ENCODE measurements at places on chromosomes 16 and 17.

- DNase-seq: peak; percentile 21
These were observed at the start of gene MOSMO for GRCh38 chr16:22007509-22008214. MOSMO (plus strand) TSS chr16:22008111; CDS start chr16:22008302, 191 bp downstream.

DNA sequence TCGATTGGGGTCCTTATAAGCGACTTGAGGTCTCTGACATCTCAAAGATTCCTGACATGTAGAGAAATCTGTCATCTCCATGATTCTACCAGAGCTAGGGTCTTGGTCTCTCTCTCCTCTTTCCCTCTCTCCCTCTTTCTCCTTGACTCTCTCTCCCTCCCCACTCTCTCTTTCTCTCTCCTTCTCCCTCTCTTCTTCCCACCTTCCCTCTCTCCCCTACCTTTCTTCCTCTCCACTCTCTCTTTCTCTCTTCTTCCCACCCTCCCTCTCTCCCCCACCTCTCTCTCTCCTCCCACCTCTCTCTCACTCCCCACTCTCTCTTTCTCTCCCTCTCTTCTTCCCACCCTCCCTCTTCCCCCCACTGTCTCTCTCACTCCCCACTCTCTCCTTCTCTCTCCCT, 32.6 kb downstream of the B4GALNT2 start:
- no peak for DNase-seq

- no peak for DNase-seq
These were observed 37.7 kb upstream of the DYNLRB2 start for GRCh38 chr16:80503107-80503506.

- DNase-seq: no peak
These were observed 188.1 kb upstream of the ZNF469 start for GRCh38 chr16:88194397-88195268.

DNA sequence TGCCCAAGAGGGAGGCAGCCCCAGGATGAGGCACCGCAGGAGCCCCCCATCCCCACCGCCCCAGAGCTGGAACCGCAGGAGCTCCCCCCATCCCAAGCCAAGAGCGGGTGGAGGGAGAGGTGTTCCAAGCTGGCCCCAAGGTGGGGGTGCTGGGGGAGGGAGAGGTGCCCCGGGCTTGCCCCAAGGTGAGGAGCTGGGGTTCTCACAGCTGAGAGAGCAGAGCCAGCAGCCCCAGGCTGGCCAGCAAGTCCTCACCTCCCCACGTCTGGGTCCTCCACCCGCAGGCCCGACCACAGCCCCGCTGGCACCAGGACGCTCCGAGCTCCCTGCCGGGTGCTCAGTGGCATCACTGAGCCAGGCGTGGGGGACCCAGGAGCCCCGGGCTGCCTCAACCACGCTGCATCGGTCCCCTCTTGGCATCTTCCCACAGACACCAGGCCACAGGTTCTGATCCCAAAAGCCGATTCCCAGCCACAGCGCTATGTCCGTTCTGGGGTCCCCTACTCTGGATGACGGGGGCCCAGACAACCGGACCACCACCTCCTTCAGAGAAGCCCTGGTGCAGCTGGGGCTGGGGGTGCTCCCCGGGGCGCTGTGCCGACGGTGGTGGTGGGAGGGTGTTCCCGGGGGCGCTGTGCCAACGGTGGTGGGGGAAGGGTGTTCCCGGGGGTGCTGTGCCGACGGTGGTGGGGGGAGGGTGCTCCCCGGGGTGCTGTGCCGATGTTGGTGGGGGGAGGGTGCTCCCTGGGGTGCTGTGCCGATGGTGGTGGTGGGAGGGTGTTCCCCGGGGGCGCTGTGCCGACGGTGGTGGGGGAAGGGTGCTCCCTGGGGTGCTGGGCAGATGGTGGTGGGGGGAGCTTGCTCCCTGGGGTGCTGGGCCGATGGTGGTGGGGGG, 15.4 kb upstream of the WDR45B start:
- no peak for DNase-seq

DNA sequence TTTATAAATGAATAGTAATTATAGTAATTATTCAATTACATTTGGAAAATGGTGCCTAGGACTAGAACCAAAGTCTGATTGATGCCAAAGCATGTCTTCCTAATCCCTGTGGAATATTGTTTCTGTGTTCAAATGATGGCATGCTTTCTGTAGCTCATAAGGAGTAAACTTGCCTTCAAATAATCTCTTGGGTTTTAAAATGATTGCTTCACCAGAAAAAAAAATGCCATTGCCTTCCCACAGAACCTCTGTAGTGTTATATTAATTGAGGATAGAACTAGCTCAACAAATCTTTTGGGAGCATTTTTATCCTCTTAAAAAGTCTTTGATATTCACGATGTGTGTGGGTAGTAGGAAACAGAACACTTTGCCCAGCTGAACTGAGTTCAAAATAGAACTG, 7.7 kb upstream of the TMEM100 start:
- no peak for DNase-seq

GRCh38 chr17:64554028-64554637, 47.4 kb downstream of the CEP95 start:
- DNase-seq: no peak

GRCh38 chr17:57302690-57303465, 46.6 kb downstream of the MSI2 start:
- no peak for DNase-seq

GRCh38 chr17:81003711-81004475, 12.3 kb downstream of the CHMP6 start:
- DNase-seq: no peak

GRCh38 chr17:49996495-49997300, 1.7 kb upstream of the DLX3 start:
- DNase-seq: peak; percentile 32

DNA sequence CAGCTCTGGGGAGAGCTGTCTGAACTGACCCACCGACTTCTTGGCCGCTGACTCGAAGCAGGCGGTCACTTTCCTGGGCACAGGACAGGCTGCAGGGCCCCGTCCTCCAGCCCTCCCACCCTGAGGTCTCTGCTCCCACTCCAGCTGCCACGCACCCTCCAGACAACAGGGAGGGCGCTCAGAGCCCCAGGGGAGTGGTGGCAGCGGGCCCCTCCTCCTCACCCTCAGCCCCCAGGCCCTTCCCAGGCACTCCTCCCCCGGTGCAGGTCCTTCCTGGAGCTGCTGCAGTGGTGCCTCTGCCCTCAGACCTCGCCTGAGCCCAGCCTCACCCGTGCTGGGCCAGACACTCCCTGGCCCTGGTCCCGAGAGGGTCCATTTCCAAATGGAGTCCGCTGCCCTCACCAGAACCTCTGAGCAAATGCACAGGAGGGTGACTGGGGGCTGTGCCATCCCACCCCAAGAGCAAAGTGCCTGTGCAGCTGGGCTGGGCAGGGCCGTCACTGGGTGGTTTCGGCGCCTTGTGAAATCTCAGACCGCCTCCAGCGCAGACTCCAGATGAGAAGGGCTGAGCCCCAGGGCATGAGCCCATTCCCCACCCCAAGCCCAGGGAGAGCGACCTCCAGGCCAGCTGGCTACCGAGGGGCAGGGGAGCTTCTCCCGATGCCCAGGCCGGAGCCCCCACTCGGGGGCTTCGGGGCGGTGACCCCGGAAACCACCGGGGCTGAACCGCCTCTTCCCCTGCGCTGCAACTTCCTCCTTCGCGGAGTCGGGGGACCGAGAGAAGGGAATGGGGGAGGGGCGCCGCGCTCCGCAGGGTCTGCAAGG, 717 bp downstream of the CYBA start:
- DNase-seq: no peak

- no peak for DNase-seq
These were observed 17.8 kb downstream of the RGS9 start for GRCh38 chr17:65154770-65155589.

DNA sequence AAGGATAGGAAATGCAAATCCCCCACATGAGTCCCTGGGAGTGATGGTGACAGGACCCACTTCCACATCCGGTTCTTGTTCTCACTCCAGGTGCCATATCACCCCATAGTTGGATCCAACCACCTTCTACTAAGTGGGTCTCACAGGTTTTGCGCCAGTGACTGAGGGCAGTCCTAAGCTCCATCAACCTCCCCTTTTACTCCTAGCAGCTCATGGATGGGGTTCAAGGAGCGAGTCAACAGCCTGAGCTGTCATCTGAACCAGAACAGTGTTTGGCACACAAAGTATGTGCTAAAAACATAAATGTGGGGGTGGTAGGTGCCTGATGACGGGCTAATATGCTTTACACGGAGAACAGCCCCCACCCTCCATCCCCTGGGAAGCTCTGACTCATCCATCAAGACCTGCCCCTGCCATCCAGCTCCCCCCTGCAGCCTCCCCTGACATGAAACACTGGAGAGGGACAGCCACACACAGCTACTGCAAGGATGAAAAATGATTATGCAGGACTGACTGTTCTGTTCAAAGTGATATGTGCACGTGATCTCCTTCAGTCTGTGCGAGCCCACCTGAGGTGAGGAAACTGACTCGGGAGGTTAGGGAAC, 143.2 kb upstream of the CDH5 start:
- no peak for DNase-seq

DNA sequence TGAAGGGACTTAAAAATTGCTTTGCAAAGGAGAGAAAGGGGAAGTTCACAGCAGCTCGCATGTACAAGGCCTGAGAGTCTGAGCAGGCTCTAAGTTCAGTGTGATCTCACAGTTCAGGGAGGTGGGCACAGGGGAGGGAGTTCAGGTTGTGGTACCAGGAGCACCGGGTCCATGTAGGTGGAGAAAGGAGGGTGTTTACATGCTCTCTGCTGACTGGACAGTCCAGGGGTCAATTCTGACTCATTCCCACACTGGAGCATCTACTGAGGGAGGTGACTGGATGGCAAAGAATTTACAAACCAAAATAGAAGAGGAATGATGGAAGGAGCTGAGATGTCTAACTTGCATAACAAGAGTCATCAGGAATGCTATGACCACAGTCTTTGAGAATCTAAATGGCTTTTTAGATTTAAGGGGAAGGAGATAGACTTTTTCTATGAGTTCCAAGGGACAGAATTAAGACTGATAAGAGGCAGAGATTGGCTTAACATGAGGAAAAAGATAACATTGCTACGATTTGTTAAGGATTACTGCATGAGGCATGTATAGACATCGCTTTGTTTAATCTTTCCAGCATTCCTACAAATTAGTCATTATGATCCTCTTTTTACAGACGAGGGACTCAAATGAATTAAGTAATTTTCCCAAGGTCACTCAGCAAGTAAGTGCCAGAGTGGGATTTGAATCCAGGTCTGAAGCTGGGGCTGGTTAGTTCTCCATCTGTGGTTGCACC, 29.9 kb downstream of the MIS12 start:
- DNase-seq: no peak

- no peak for DNase-seq
These were observed 204.1 kb upstream of the CIBAR2 start for GRCh38 chr16:85316321-85316919.

DNA sequence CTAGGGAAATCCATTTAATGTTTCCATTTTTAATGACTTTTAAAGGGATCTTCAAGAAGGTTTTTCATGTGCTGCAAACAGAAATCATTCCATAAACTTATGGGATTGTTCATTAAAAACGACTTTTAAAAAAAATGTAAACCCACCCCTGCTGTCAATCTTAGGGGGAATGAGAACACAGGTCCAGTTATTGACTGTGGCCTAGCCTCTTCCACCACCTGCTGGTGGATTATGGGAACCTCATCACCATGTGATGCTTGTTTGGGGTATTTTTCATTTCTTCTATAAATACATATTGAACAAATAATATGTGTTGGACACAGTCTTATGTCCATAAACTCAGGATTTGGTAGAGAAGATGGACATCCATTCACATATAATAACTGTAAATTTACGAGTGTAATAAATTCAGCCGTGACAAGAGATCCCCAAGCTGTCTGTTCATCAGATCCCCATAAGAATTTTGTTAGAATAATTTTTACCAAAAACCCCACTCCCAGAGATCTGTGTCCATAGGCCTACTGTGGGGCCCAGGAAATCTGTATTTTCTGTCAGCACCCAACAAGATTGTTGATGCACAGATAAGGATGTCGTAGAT, 42.0 kb upstream of the TMC5 start:
- DNase-seq: no peak

DNA sequence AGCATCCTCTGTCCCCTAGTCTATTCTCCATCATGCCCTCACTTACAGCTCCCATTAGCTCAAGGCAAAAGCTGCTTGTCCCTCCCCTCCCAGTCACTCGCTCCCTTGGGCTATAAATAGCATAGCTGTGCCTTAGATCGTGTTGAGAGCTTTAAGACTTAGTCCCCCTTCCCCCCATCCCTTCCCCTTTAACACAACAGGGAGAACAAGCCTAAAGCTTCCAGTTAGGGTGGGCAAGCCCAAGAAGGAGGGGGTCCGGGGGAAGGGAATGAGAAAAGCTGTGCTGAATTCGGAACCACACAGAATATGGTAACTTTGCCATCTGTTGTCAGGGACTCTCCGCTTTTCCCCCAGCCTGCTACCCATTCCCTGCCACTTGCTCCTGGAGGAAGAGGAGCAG, 4.9 kb upstream of the HIGD1B start:
- no peak for DNase-seq

- DNase-seq: no peak
These were observed at the start of gene SYNGR3 for GRCh38 chr16:1989209-1990100. SYNGR3 (plus strand) TSS chr16:1989970; CDS start chr16:1990103, 133 bp downstream.

DNA sequence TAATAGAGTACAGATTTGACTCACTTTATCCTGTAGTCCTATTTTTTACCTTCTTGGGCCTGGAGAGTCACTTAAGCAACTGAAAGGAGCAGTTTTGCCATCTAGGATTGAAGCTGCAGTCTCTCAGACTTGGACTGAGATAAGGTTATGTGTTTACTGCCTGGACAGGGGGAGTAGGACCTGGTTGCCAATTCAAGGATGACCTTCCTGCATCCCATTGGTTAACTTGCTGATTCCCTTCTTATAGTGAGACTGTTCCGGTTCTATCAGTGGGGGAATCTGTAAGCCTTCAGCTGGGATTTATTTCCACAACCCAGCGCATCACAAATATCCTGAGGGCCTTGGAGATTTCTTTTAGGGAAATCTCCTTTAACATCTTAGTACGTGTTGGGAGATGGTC, 2.9 kb downstream of the UBN1 start:
- no peak for DNase-seq

DNA sequence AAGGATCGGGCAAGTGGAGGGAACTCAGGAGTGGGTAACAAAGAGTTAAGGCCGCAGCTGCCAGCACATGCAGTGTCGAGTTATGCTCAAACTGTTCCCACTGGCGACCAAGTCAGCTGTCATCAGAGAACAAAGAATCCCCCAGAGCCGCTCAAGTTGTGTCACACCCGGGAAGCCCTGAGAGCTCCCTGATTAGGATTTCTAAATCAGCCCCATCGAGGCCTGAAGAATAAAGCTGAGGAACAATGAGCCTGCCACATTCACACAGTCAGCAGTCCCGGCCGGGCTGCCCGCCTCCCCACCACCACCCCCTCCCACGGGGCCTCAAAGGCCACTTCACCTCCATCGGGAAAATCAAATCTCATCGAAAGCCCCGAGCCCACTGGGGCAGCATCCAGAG, 84.5 kb downstream of the SOX9 start:
- no peak for DNase-seq
